Fibroblast of gingiva (primary cell): ENCODE measurements at places on chromosomes 13 and 19.

DNA sequence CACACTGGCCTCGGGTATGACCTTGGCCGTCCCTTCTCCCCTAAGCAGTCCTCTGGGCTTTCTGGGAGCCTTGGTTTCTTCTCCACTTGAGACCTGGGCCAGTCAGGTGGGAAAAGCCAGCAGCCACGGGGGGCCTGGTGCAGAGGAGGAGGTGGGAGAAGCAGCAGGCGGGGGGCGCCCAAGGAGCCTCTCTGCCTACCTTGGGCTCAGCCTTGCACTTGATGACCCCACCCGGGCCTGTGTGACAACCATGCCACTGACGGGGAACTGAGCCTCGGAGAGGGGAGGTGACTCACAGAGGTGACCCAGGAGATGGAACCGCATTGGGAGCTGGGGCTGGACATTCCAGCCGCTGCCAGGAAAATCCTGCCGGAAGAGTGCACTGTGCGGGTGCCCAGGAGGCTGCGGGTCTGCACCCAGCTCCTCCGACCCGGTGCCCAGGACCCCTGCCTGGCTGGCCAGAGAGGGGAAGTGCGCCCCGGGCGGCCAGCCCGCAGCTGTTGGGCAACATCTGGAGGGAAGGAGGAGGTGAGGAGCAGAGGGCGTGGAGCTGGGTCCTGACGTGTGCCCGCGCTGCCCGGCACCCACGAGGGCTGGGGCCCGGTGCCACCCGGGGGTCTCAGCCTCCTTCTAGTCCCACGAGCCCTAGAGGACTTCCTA lies 23.4 kb upstream of the SLC7A10 start:
- no peak for DNase-seq

GRCh38 chr19:34351382-34351826 lies 13.6 kb upstream of the GPI start:
- no peak for DNase-seq

GRCh38 chr13:43143591-43143990 lies 120.2 kb downstream of the DNAJC15 start:
- DNase-seq, result no peak

GRCh38 chr13:106503730-106504453 lies 31.6 kb downstream of the EFNB2 start:
- no peak for DNase-seq

- DNase-seq, result no peak
Measured at GRCh38 chr13:77118134-77118533, 91.2 kb upstream of the FBXL3 start.

- peak; percentile 53 for DNase-seq
Measured at GRCh38 chr19:17473041-17473440, 2.7 kb downstream of the SLC27A1 start.

- no peak for DNase-seq
Measured at GRCh38 chr19:35609851-35610353, 2.6 kb upstream of the HAUS5 start.

GRCh38 chr19:54464044-54464629 lies 559 bp upstream of the LENG9 start:
- DNase-seq, result peak; percentile 65

GRCh38 chr13:85314686-85315085 lies 484.5 kb downstream of the SLITRK6 start:
- DNase-seq, result no peak

GRCh38 chr13:24313439-24313838 lies 4.1 kb downstream of the C1QTNF9 start:
- DNase-seq, result peak; percentile 21

DNA sequence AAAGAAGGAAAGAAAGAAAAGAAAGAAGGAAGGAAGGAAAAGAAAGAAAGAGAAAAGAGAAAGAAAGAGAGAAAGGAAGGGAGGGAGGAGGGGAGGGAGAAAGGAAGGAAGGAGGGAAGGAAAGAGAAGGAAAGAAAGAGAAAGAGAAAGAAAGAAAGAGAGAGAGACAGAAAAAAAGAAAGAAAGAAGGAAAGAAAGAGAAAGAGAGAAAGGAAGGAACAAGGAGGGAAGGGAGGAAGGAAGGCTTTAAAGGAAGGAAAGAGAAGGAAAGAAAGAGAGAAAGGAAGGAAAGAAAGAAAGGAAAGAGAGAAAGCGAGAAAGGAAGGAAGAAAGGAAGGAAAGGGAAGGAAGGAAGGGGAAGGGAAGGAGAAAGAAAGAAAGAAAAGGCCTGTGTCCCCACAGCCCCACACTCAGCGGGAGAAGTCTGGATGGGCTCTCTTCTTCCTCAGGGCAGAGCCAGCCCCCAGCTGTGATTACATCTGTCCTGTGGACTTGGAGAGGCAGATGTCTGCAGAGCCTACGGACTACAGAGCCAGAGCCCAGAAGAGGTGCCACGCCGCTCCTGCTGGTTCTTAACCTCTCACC lies 9.6 kb downstream of the PTPRH start:
- no peak for DNase-seq

- DNase-seq, result no peak
Measured at GRCh38 chr19:44992336-44993163, 8.7 kb upstream of the RELB start.

GRCh38 chr13:45678282-45678681 lies 23.8 kb upstream of the CBY2 start:
- no peak for DNase-seq

GRCh38 chr13:112833551-112834257 lies 135.3 kb upstream of the MCF2L start:
- DNase-seq, result no peak

- no peak for DNase-seq
Measured at GRCh38 chr13:81133066-81133465, 792.1 kb upstream of the SPRY2 start.

DNA sequence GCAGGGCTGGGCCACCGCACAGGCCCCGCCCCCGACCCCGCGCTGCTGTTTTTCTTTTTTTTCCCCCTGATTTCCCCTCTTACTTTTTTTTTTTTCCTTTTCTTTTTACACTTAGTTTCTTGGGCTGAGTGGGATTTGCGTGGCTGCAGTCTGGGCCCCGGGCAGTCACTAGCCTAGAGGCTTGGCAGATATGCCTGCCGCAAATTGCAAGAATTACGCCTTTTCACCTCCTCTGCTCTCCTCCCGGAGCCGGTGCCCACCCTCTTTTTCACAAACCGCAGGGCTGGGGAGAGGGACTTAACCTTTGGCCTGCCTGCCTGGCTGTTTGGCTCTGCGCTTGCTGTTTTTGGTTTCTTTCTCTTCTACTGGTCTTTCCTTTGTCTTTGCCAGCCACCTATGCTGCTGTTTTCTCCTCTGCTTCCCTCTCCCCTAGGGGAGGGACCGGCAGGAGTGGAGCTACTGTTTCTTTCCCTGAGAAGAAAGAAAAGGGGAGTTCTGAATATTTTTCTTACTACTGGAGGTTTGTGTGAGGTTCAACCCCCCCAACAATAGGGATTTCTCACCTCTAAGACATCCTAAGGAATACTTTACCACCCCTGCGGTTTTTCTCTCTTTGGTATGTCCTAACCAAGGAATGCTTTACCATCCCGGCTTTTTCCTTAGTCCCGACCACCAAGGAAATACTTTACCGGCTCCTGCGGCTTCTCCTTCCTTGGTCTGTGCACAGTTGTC lies 11.0 kb downstream of the ZNF552 start:
- DNase-seq, result peak; percentile 36

DNA sequence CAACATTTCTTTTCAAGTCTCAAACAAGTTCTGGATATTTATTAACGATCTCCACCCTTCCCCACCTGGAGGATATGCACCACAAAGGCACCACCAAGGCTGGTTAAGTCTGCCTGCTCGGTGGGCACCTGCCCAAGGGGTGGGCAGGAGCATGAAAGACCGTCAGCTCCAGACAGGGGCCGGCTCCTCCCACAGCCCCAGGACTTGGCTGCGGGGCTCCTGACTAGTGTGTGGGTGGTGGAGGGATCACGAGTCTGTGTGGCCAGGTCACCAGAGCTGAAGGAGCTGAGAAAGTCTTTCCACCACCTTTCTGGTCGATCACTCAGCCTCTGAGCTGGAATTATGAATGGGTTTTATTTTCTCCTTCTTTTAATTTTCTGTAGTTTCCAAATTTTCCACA lies 7.8 kb downstream of the SLC7A1 start:
- no peak for DNase-seq

- no peak for DNase-seq
Measured at GRCh38 chr13:97780486-97780885, 173.0 kb upstream of the IPO5 start.

- DNase-seq, result no peak
Measured at GRCh38 chr13:44373601-44374347, at the start of gene SERP2. Gene SERP2, plus strand, starts transcription at chr13:44373824. Its CDS starts 202 bp downstream, at chr13:44374026.

DNA sequence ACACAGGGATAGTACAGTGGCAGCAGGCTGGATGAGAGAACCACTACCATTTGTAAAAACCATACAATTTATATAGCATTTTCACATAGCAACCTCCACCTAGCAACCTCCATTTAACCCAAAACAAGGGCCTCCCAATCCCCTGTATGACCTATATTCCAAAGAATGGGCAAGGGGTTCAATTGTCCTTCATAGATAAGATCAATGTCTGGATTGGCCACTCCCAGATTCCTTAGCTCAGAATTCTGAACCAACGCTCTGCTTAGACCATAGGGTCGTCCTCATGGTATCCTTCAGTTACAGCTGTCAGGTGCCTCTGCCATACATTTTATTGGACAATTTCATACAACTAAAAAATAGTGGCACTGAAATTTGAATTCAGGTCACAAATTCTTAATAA lies 166.2 kb downstream of the KCTD12 start:
- DNase-seq, result no peak

DNA sequence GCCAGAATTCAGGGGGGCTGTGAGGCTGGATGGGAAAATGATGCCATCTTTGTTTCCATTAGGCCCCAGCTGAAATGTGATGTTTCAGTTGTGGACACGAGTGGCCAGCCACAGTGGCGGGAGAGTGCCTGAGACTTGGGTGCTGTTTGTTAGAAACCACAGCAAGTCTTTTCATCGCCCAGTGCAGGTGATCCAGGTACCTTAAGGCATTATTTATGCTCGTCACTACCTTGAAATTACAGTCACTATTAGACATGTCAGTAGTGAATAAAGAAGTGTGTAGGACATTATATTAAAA lies 82.5 kb upstream of the TM9SF2 start:
- no peak for DNase-seq

DNA sequence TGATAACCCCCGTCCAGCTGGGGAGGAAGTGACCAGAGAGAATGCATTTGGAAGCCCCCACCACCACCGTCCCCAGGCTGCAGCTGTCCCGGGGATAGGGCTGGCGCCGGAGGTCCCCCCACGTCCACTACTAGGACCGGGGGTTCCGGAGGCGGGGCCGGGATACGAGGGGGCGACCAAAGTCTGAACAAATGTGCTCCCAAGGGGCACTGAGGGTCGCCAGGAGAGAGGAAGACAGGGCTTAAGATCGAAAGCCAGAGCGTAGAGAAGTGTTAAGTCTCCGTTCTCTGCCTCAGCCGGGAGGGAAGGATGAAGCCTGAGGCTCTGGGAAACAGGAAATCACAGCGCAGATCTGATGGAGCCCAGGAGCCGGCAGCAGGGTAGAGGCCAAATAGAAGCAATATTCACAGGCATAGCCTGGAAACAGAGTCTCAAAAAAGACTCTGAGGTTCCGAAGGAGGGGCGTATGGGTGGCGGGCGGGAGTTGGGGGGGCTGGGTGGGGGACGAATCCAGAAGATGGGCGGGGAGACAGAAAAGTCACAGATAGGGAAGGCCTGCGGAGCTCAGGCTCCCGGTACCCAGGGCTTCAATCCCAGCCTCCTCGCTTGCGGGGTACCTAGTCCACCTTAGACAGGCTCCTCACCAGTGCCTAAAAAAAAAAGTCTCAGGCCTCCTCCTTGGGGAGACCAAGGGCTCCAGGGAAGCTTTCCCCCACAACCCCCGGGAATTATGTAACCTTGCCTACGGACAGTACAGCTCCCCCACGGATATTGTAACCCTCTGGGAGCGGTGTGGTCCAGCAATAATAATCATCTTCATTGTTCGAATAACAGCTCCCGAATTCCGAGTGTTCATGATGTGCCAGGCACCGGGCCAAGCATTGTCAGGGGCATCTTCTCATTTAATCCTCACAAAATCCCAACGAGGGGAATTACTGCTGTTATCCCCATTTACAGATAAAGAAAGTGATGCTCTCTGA lies 1.1 kb upstream of the ERF start:
- peak; percentile 50 for DNase-seq

- peak; percentile 59 for DNase-seq
Measured at GRCh38 chr13:101217086-101217485, 199.2 kb downstream of the NALCN start.

GRCh38 chr13:46834657-46835056 lies 37.7 kb upstream of the ESD start:
- DNase-seq, result no peak

- DNase-seq, result no peak
Measured at GRCh38 chr13:103716718-103717117, 650.5 kb upstream of the SLC10A2 start.

GRCh38 chr13:23788459-23788858 lies 100.7 kb downstream of the MIPEP start:
- no peak for DNase-seq

- no peak for DNase-seq
Measured at GRCh38 chr19:35032356-35032865, 2.1 kb downstream of the SCN1B start.

GRCh38 chr13:75469047-75469446 lies 12.9 kb downstream of the TBC1D4 start:
- no peak for DNase-seq

DNA sequence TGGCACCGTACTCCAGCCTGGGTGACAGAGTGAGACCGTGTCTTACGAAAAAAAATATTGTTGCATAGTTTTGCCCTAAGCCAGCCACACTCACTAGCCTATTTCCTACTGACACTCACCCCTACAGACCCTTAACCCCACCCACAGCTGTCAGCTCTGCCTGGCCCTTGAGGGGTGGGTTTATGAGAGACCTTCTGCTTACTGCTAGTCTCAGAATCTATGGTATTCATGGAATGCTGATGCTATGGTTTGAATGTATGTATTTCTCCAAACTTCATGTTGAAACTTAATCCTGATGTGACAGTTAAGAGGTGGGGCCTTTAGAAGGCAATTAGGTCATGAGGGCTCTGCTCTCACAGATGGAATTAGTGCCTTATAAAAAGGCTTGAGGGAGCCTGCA lies 79.2 kb upstream of the LRCH1 start:
- DNase-seq, result no peak

- DNase-seq, result no peak
Measured at GRCh38 chr19:30488191-30488590, 116.0 kb downstream of the ZNF536 start.

GRCh38 chr19:28301961-28302360 lies 911.0 kb downstream of the UQCRFS1 start:
- no peak for DNase-seq

GRCh38 chr19:45531349-45531748 lies 24.1 kb downstream of the VASP start:
- DNase-seq, result no peak

DNA sequence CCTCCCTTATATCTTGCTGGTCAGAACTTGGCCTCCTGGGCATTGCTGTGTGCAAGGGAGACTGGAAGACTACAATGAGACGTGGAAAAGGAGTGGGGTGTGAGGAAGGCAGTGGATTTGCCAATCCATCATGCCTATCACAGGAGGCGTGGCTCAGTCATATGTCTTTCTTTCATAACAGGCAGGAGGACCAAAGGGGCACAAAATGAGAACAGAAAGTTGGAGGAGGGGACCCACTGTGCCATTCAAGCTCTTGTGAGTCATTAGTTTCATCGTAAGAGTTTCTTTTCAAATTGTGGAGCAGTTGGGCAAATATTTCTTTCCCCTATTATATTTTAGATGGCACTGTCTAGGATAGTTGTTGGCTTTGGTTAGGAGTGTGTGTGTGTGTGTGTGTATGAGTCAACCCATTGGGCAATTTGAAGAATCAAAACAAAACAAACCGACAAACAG lies 471.5 kb downstream of the TSHZ3 start:
- no peak for DNase-seq
